ENCODE measurements at places on chromosomes 4 and X.

DNA sequence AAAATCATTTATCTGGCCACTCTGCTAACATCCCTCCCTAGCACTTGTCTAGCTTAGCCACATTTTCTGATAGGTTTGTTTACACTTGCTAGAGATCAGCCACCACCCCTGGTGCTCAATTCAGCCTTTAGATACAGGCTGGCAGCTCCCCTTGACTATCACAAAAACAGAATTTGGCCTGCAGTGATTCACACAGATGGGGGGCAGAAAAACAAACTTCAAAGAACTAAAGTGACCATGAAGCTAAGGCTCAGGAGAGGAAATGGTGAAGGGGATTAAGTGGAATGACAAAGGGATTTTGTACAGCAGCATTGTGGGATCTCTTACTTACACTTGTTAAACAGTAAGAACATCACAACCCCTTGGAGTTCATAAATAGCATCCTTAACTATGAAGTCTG, 1718.0 kb upstream of the PCDH7 start:
- DNase-seq = no peak

- no peak for DNase-seq
Measured at GRCh38 chrX:112669824-112670223, 9.9 kb downstream of the LHFPL1 start.

- no peak for DNase-seq
Measured at GRCh38 chrX:148976571-148977400, 476.4 kb downstream of the AFF2 start.

DNA sequence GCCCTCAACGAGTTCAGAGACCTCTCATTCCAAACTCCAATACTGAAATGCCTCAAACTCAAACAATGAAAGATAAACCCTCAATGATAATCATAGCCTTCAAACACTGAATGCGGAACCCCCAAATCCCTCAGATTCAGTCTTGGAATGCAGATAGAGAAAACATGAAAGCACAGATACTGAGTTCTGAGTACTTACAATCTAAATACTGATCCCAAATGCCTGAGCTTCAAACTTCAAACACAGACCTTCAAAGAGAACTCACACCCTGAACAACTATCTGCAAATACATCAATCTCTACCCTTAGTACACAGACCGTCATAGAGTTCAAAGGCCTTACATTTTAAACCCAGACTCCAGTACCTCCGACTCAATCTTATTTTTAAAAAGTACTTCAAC, 16.9 kb upstream of the PAGE4 start:
- no peak for DNase-seq

DNA sequence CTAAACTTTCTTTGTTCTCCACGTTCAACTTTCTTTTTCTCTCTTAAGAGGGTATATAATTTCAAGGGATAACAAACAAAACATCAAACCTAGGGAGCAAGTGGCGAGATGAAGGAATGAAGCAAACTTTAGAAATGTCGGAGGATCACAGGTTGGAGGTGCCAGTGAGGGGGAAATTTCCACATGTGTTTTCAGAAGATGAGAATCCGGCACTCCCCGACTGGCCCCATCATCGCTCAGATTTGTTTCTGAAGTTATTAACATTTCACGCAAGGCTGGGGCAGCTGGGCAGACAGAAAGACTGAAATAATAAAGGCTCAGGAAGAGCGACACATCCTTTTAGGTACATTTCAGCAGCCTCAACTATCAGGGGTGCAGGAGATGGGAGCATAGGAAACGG, 134.9 kb downstream of the SMIM20 start:
- no peak for DNase-seq

All from activated CD8-positive, alpha-beta memory T cell treated with anti-CD3 and anti-CD28 coated beads for 1 hour (primary cell).